ENCODE measurements at places on chromosomes 2 and 18.

- DNase-seq: no peak
These were observed 35.9 kb upstream of the NARS1 start for GRCh38 chr18:57657542-57657941.

- DNase-seq: no peak
These were observed 21.0 kb upstream of the HES6 start for GRCh38 chr2:238260883-238261282.

GRCh38 chr2:106961328-106961727 is 75.4 kb upstream of the ST6GAL2 start:
- DNase-seq: no peak

- DNase-seq: no peak
These were observed 51.3 kb downstream of the KCMF1 start for GRCh38 chr2:85022232-85022631.

DNA sequence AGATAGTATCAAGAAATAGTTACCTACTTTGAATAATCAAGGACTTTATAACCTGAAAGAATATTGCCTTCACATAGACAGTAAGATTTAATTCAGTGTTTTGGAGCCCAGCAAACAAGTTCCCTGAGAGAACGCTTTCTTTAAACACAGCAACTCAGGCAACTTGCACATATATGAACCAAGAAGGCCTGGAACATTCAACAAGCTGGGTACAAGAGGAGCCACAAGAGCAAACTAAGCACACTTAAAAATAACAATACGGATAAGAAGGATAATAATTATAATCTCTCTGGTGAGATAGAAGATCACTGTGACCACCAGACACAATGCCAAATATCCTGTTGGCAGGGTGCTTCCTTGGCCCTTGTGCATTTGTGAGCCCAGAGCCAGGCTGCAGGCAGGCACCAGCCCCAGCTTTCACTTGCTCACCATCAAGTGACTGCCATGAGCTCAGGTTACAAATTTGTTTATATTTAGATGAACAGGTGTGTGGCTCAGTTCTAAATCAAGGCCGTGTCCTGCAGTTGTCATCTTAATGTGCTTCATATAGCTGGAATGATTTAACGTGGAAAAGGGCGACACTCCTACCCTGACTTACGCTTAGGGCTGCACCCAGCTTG is 446.6 kb downstream of the IRS1 start:
- no peak for DNase-seq

- DNase-seq: no peak
These were observed 229.8 kb upstream of the CDH19 start for GRCh38 chr18:66833646-66834045.

DNA sequence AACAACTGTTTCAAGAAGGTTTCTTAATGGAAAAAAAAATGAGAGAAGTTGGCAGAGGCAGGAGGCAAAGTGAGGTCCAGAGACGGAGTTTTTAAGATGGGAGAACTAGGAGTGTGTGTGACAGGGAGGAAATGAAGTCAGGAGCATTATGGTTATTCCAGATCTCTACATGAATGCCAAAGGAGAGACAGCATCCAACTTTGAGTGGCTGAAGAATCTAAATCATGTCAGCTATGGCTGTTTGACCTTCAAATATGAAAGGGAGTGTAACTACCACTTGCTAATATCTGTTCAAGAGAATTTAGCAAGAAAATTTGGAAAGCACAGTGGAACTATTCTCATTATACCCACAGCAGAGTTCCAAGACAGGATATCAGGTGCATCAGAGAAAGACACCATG is 81.2 kb upstream of the CCBE1 start:
- no peak for DNase-seq

- DNase-seq: peak; percentile 37
These were observed 76.9 kb downstream of the MYO1B start for GRCh38 chr2:191321861-191322662.

DNA sequence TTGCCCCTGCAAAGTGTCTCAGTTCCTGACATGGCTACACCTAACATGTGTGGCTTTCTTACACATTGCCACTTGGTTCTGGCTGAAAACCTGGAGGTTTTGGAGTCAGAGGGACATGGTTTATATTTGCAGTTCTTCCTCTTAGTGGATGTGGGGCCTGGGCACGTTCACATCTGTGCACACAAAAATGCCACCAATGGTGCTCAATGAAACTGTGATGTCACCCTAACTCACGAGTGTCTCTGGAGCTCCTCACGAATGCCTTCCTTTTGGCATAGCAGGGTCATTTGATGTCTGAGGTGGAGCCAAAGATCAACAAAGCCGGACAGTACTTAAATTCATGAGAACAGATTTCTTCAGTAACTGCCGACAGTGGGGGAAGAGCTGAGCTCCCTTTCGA is 231.7 kb upstream of the HS6ST1 start:
- DNase-seq: no peak

- DNase-seq: no peak
These were observed 493.0 kb upstream of the ACVR2A start for GRCh38 chr2:147351784-147352183.

- DNase-seq: no peak
These were observed 138.5 kb downstream of the MEIS1 start for GRCh38 chr2:66573416-66573815.

DNA sequence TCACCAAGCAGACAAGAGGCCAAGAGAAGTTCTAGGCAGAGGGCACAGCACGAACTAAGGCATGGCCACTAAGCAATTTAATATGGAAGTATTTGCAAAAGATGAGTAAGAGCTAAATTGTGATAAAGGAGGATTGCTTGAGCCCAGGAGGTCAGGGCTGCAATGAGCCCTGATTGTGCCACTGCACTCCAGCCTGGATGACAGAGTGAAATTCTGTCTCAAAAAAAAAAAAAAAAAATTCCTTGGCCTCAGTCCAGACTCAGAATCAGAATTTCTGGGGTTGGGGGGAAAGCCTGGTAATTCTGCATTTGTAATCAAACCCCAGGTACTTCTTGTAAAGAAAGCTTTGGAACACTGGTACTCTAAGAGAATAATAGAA is 46.8 kb upstream of the RTN4 start:
- no peak for DNase-seq

DNA sequence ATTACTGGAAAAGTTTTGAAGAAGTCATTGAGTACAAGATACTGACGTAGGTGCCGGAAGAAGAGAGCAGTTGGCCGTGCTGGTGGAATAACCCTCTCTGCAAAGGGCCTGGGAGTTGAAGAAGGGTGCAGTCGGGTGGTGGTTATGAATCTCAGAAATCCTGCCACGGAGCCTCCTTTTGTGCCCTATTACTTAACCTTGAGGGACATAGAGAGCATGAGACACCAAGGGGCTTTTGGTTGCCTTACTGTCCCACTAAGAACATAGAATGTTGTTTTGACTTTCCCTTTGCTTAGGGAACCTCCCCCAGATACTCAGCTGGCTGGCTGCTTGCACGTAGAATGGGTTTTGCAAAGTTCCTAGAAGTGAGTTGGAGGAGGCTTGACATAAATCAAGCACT is 1.3 kb upstream of the CD28 start:
- no peak for DNase-seq

- DNase-seq: no peak
These were observed 186.7 kb downstream of the INSIG2 start for GRCh38 chr2:118274841-118275510.

DNA sequence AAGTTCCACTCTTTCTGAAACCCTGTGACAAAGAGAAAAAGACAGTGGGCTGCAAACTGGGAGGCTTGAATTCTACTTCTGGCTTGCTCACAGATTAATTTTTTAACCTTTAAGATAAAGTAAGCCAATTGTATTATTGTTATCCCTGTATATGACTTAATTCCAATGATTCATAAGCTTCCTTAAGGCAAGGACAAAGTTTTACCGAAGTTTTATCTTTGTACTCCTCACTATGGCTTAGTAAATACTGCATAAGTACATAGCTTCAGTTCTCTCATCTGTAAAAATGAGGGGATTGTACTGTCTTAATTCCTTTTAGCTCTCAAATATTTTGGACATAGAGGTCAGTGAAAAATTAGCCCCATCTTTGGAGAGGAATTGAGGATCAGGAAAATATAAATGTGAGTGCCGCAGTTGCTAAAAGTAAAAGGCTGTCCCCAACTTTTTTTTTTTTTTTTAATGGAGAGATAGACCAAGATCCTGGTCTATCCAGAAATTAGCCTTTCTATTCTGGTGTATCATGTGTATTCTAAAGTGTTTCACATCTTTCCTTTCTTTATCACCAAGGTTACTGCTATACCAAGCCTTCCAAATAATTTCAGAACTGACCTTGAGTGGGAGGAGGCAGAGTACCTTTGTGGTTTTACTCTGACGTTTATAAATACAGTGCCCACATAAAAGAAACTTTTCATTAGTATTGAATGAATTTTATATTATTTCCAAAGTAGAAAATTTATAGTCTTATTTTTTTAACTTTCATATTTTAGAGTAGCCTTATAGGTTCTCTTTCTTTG is 13.3 kb downstream of the RELCH start:
- no peak for DNase-seq

DNA sequence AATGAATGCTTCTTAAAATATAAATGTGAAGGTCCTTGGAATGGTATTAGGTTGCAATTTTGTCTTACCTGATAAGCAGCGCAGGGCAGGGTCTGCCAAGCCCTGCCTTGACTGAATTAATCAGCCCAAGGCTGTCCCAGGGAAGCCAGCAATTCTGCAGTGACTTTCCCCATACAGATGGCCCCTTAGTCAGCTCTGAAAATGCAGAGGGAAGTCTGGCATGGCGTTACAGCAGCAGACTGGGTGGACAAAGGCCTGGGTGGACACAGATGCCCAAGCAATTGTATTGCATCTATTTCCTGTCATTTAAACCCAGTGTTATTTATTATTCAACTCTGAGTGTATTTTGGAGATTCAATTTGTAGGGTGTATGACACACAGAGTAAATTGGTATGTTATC is 56.6 kb upstream of the NOL4 start:
- no peak for DNase-seq
